Naive thymus-derived CD8-positive, alpha-beta T cell (primary cell): ENCODE measurements at places on chromosomes 5 and 9.

- no peak for DNase-seq
Measured at GRCh38 chr5:59274106-59274636, 619.4 kb downstream of the PDE4D start.

DNA sequence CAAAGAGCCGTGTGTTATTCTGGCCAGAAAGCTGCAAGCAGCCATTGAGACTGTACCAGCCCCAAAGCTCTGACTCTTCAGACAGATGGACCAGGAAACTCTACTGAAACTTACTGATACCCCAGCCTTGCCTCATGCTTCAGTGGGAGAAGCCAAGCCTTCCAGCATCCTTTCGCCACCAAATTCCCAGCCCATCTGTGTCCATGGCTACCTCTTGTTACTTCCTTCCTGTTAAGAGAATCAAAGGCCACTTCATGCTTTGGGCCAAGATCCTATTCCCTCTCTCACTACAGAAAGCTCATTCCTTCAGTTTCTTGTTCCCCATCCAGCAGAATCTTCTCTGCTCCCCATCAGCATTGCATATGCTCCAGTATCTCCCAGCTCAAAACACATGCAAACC, 46.9 kb upstream of the FREM1 start:
- DNase-seq, result no peak

- peak; percentile 66 for DNase-seq
Measured at GRCh38 chr5:32589942-32590869, 4.8 kb downstream of the SUB1 start.

GRCh38 chr5:172624996-172625964, 15.8 kb upstream of the NEURL1B start:
- DNase-seq, result no peak

DNA sequence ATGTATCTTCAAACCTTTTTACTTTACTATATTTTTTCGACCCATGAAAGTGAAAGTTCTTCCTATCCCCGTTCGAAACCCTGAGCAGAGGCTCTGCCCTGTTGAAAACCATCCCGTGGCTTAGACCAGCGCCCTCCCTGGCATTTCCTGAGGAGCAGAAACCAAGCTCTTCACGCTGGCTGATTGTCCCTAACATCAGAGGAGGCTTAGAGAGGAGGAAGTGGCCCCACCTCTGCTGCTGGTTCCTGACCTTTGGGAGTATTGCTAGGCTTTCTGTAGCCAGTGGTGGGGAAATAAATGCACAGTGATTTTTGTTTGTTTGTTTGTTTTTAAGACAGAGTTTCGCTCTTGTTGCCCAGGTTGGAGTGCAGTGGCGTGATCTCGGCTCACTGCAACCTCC, 4.2 kb upstream of the PTGES start:
- DNase-seq, result no peak

GRCh38 chr5:88875341-88876234, 7.4 kb downstream of the MEF2C start:
- DNase-seq, result no peak

- DNase-seq, result no peak
Measured at GRCh38 chr9:136784997-136785361, 6.2 kb upstream of the TMEM141 start.

DNA sequence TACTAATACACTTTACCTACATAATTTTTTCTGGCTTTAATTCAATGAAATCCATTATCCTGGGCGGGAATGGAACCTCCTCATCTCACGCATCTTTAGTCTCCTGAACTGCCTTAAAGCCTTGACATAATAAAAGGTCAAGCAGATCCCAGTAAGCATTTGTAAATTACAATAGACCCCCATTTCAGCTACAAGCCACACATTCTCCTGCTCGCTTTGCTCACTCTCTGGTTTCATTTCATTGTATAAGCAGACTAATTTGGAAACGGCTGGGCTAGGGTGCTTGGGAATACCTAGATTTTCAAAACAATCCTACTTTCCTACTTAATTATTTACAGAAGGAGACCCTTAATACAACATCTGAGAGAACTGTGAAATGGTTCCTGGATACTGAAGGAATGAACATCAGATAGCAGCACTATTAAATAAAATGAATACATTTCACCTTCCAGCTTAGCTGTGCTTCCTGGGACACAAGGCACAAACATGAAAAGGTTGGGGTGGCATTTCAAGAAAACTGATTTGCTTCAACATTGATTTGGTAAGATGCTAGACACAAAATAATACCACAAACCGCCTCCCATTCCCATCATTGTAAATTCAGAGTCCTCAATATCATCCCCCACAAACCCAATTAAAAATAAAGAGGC, 1.5 kb downstream of the JAKMIP2 start:
- no peak for DNase-seq

DNA sequence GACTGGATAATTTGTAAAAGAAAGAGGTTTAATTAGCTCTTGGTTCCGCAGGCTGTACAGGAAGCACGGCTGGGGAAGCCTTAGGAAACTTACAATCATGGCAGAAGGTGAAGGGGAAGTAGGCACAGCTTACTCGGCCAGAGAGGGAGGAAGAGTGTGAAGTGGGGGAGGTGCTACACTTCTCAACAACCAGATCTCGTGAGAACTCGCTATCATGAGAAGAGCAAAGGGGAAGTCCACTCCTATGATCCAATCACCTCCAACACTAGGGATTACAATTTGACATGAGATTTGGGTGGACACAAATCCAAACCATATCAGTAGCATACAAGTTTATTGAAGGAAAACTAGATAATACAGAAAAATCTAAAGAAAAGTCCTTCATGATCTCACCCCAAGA, 39.9 kb downstream of the NEURL1B start:
- DNase-seq, result no peak

GRCh38 chr5:54347221-54347865, 37.0 kb upstream of the ARL15 start:
- no peak for DNase-seq

DNA sequence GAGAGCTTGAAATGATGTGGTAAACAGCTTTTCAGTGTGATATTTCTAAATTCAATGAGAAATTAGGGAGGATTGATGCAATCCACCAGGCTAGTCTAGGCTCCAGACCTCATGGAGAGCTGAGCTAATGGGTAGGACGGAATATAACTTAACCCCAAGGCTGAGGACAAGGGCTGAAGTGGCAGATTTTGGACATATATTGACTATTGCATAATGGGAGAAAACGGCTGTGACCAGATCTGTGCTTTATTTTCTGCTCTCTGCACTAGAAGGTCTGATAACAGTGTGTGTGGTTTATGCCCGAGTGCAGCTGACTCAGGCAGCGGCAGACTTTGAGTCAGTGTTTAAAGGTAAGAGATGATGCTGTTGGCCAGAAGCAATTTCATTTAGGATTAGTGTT, 70.6 kb downstream of the ACTBL2 start:
- no peak for DNase-seq

- no peak for DNase-seq
Measured at GRCh38 chr9:97638666-97639065, 5.0 kb downstream of the NCBP1 start.

GRCh38 chr5:179596421-179596820, 27.1 kb downstream of the HNRNPH1 start:
- no peak for DNase-seq

GRCh38 chr9:34233672-34234071, 54.8 kb downstream of the UBAP1 start:
- no peak for DNase-seq

- DNase-seq, result no peak
Measured at GRCh38 chr5:81164936-81165335, 68.2 kb upstream of the CKMT2 start.

DNA sequence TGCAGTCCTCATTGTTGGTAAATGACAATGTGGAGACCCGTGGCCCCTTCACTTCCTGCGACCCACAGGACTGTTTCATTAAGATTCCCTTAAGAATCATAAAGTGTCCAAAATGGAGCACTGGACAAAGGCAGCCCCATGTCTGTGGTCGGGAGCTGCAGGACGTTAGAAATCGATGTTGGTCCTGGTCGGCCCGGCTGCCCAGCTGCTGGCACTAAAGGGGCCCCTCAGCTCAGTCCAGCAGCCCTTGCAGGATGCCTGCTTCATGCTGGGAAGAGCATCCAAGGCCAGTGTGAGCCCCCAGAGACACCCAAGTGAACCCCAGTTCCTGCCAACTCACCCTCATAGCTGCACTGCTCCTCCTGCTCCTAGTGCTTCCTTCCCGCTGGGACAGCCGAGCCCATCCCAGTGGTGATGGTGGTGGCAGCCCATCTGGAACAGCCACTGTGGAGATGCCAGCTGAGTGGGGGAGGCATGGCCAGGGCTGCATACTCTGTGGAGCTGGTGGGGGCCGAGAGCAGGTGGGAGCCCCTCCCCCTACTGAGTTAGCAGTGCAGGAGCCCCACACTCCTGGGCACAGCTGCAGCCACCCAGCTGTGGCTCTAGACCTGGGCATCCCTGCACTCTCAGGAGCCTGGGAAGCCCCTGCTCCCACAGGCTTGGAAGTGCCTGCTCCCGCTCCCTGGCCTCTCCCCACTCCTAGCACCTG, 168.0 kb upstream of the IRX2 start:
- DNase-seq, result no peak
